Activated naive CD8-positive, alpha-beta T cell treated with anti-CD3 and anti-CD28 coated beads, Interleukin-2, amount 10 ng/mL, durations not matched to agents 7 days and 5 days (primary cell): ENCODE measurements at places on chromosomes 5 and 9. TPM values are rescaled to one million over a fixed set of nuclear protein-coding genes. Genes with fewer than 3 reads are reported as not detected.

The PCDHA9 gene
- total RNA-seq, result not detected

DNA sequence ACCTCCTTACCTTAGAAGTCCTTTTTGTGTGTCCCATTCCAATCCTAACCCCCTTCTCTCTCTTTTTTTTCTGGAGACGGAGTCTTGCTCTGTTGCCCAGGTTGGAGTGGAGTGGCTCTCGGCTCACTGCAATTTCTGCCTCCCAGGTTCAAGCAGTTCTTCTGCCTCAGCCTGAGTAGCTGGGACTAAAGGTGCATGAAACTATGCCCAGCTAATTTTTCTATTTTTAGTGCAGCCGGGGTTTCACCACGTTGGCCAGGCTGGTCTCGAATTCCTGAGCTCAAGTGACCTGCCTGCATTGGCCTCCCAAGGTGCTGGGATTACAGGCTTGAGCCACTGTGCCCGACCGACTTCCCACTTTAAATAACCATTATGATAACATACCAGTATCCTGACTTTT, 17.5 kb downstream of the TMEM38B start:
- DNase-seq, result no peak

The GABRP gene
- not detected for total RNA-seq

- DNase-seq, result no peak
Observed at GRCh38 chr5:58094031-58094430, 365.9 kb downstream of the PLK2 start.

- no peak for DNase-seq
Observed at GRCh38 chr9:135357863-135358551, 121.6 kb upstream of the PPP1R26 start.

- no peak for DNase-seq
Observed at GRCh38 chr5:169374761-169375160, 73.8 kb upstream of the SLIT3 start.

The PCDHA12 gene
- total RNA-seq, result not detected

DNA sequence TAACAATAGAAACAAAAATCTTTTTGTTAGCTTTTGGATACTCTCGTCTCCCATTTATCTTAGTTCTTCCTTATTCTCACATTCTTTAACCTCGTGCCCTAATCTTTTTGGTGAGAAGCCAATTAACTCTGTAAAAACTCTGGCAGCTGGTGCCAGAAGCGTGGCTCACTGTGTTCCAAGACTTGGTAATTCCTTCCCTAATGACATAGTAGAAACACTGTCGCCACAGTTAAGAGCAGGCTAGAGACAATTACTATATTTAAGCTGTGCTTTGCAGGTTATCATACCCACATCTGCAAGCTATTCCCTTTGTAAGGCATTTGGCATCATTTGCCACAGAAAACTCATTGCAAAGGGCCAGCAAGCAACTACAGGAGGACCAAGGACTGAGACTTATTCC, 160.9 kb upstream of the PIK3R1 start:
- no peak for DNase-seq

DNA sequence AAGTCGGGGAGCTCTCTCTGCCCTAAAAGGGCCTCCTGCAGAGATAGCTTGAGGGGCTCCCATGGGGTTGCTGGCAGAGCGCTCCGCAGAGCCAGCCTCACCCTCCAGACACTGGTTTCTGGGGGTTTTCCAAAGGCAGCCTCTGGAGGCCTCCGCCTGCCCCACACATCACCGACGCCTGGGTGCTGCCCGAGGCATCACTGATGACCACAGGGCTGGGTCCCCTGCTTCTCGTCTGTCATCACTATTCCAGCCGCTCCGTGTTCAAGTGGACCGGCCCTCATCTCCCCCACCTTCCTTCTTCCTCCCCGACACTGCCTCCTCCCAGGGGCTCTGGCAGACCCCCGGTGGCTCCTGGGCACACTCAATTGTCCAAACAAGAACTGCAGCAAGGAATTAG, 64.1 kb upstream of the IRX4 start:
- no peak for DNase-seq

The SMARCA2 gene
- total RNA-seq, result 285 TPM

DNA sequence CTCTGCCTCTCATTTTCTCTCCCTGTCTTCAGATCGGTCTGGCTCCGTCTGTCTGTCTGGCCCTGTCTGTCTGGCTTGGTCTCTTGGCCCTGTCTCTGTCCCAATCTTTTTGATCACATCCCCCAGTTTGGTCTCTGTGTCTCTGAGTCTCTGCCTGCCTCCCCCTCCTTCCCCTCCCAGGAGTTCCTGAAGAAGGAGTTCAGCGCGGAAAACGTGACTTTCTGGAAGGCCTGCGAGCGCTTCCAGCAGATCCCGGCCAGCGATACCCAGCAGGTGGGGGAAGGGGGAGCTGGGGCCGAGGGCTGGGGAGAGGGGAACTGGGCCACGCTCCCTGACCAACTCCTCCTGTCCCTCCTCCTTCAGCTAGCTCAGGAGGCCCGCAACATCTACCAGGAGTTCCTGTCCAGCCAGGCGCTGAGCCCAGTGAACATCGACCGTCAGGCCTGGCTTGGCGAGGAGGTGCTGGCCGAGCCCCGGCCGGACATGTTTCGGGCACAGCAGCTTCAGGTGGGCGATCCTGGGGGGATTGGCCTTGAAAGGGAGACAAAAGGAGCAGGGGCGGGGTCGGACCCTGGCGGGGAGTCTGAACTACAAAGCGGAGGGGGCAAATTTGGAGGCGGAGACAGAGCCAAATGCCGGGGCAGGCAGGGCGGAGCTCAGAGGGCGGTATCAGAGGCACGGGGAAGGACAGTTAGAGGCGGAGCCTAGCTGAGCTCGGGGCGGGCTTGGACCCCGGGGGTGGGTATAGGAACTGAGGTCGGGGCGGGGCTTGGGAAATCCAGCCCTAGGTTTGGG, 9.0 kb downstream of the RGS14 start:
- no peak for DNase-seq

GRCh38 chr9:135374591-135374990, 105.0 kb upstream of the PPP1R26 start:
- no peak for DNase-seq

DNA sequence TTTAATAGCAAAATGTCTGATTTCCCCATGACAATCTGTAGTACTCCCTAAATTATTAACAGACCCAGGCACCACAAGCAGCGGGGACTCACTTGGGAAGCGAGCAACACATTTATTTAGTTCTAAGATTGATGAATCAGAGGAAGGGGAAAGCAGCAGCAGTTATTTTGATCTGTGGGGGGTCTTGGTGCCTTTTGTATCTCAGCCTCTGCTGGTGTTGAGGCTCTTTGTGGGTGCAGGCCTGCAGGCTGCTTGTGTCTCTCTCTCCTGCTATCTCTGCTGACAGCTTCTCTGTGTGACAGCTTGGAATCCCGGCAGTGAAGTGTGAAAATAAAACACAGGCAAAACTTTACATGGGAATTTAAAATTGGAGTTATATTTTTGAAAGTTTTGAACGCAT, 878.2 kb upstream of the DMAC1 start:
- DNase-seq, result no peak

GRCh38 chr9:71363286-71363961, 242.0 kb upstream of the TRPM3 start:
- DNase-seq, result no peak

DNA sequence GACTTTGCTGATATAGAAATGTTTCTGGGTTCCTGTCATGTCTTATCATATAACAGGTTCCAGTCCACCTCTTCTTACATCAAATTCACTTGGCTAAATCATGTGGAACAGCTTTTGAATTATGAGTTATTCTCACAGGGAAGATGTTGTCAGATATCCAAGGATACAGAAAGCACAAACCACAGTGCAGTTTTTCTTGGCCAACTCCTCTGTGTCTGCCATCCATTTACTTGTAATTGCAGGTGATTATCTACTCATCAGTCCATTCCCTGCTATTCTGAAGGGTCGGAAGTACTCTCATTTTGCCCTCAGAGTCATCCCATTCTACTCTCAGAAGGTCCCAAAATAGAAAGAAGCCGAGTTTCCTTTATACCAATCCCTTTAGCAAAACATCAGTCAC, 10.0 kb downstream of the MARCHF11 start:
- DNase-seq, result no peak

GRCh38 chr5:96870094-96871026, 5.9 kb upstream of the ERAP2 start:
- no peak for DNase-seq

The PCDHB11 gene
- not detected for total RNA-seq

The JAKMIP2 gene
- 4.5 TPM for total RNA-seq

The LYRM7 gene
- 15.0 TPM for total RNA-seq

The AFF4 gene
- 40.3 TPM for total RNA-seq

The SLF1 gene
- 20.4 TPM for total RNA-seq
